Bladder microvascular endothelial cell (primary cell): ENCODE measurements at places on chromosomes 2 and 18. TPM values are rescaled to one million over a fixed set of nuclear protein-coding genes. Genes with fewer than 3 reads are reported as not detected.

REG3A gene
- not detected in 2 replicates for total RNA-seq

CPLX4 gene
- total RNA-seq = not detected in 2 replicates

VWA3B gene
- not detected in 2 replicates for total RNA-seq

LINC00305 gene
- not detected in 2 replicates for total RNA-seq
